Hepatocyte (in vitro differentiated cells): ENCODE measurements at places on chromosomes 3 and 15.

- DNase-seq = no peak
- H3K27me3 ChIP-seq = no peaks in the 10 kb centered on the region
- H3K4me3 ChIP-seq = no peak overlapping the region
- no peaks in the 10 kb centered on the region for H3K4me1 ChIP-seq
- no peak overlapping the region for H3K27ac ChIP-seq
- H3K36me3 ChIP-seq = no peaks in the 10 kb centered on the region
Observed at GRCh38 chr15:26158176-26158575, 295.0 kb upstream of the ATP10A start.

GRCh38 chr3:133448478-133449122 is 48.7 kb downstream of the BFSP2 start:
- peaks cover 14% of the 10 kb centered on the region for H3K4me1 ChIP-seq
- H3K27ac ChIP-seq = no peak overlapping the region
- no peak for DNase-seq
- H3K36me3 ChIP-seq = no peaks in the 10 kb centered on the region
- H3K4me3 ChIP-seq = no peak overlapping the region

DNA sequence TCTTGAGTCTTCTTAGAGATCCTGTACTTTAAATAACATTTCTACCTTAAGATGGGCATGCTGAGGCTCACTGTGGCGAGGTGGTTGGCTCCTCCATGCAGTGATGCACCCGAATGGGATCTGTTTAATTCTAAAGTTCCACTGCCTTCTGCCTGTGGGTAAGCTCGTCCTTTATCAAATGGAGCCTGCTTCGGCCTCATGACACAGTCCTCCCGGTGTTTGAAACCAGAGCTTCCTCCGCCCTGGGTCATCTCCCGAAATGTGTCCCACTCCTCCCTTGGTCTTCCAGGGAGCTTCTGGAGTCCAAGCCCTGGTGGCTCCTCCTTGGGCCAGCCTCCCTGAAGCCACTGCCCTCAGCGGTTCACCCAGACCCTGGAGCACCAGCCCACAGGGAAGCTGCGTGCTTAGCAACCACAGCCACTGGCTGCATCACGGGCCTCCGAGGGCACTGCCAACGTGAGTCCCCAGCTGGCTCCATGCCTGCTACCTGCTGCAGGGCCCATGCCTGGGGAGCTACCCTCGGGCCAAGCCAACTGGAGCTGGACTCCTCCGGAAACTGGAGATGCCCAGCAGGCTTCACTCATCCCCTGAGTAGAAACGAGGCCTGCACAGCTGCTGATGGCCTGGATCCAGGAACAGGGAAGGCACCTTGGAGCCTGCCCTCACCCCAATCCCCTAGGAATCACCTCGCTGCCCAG is 3.3 kb downstream of the RHCG start:
- DNase-seq = no peak
- peaks cover 27% of the 10 kb centered on the region for H3K27me3 ChIP-seq
- no peaks in the 10 kb centered on the region for H3K36me3 ChIP-seq
- H3K4me1 ChIP-seq = peaks cover 4% of the 10 kb centered on the region
- H3K4me3 ChIP-seq = no peak overlapping the region

- H3K4me1 ChIP-seq = no peaks in the 10 kb centered on the region
- no peak overlapping the region for H3K4me3 ChIP-seq
- no peak for DNase-seq
- no peaks in the 10 kb centered on the region for H3K27me3 ChIP-seq
Observed at GRCh38 chr3:58749948-58750347, 83.4 kb upstream of the FAM3D start.

GRCh38 chr3:27728195-27729087 is 6.3 kb upstream of the EOMES start:
- peaks cover 17% of the 10 kb centered on the region for H3K4me1 ChIP-seq
- H3K4me3 ChIP-seq = no peak overlapping the region
- H3K27me3 ChIP-seq = peaks cover 99% of the 10 kb centered on the region
- DNase-seq = no peak
- H3K36me3 ChIP-seq = no peaks in the 10 kb centered on the region

DNA sequence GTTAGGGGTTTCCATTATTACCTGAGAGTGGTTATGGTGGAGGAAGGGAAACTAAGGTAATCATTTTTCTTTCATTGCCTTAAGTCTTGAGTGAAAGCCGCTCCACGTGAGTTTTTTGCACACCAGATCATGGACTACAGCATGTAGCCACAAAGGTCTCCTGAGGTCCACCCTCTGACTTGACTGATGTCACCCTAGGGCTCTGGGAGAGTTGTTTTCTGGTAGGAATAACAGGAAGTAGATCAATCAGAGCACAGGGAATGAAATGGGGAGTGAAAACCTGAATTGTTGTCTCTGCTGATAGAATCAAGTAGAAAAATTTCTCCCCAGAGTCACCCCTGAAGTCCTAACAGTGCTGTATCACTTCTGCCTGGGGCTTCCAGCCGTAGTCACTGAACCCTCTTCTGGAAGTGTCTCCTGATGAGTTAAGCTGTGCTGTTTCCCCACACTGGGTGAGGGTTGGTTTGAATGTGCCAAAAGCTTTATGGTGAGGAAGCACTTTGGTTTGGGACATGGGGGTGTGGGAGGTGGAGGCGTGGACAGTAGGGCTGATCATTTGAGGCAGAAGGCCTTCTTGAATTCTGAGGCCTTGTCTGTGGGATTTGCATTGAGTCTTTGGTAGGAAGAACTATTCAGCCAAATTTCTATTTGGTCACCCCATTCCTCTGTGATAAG is 64.3 kb downstream of the SLCO3A1 start:
- H3K4me1 ChIP-seq = no peaks in the 10 kb centered on the region
- no peak for DNase-seq
- no peaks in the 10 kb centered on the region for H3K36me3 ChIP-seq
- H3K27me3 ChIP-seq = no peaks in the 10 kb centered on the region
- no peak overlapping the region for H3K4me3 ChIP-seq
- H3K27ac ChIP-seq = no peak overlapping the region
